ENCODE measurements at places on chromosomes 6 and 20.

- no peak for DNase-seq
These were observed 10.9 kb upstream of the CALHM6 start for GRCh38 chr6:116450185-116450710.

- no peak for DNase-seq
These were observed 8.8 kb upstream of the CD83 start for GRCh38 chr6:14108571-14109410.

DNA sequence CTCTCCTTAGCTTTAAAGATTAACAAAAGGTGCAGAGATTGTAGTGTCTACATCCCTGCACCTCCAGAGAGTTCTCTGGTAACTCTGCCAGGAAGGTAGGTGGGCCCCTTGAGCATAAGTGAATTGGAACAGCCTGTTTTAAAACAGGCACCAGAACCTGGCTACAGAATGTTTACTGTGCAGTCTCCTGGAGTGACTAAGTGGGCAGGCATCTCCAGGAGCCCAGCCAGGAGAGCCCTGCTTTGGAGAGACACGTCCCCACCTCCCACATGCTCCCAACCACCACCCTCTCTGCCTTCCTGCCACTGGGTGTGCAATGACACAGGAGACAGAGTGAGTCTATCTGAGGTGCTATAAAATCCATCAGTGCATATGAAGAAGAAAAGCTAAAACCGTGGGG is 110.3 kb upstream of the EYA4 start:
- no peak for DNase-seq

GRCh38 chr6:88899569-88900316 is 63.7 kb downstream of the RNGTT start:
- DNase-seq, result no peak

- DNase-seq, result no peak
These were observed 5.1 kb downstream of the DEF6 start for GRCh38 chr6:35302604-35303241.

- no peak for DNase-seq
These were observed 12.7 kb downstream of the HECA start for GRCh38 chr6:139147628-139148027.

All from NCI-H1417 treated with DMSO at 0.1 percent for 48 hours (cell line).